ENCODE measurements at places on chromosomes 5 and 9.

DNA sequence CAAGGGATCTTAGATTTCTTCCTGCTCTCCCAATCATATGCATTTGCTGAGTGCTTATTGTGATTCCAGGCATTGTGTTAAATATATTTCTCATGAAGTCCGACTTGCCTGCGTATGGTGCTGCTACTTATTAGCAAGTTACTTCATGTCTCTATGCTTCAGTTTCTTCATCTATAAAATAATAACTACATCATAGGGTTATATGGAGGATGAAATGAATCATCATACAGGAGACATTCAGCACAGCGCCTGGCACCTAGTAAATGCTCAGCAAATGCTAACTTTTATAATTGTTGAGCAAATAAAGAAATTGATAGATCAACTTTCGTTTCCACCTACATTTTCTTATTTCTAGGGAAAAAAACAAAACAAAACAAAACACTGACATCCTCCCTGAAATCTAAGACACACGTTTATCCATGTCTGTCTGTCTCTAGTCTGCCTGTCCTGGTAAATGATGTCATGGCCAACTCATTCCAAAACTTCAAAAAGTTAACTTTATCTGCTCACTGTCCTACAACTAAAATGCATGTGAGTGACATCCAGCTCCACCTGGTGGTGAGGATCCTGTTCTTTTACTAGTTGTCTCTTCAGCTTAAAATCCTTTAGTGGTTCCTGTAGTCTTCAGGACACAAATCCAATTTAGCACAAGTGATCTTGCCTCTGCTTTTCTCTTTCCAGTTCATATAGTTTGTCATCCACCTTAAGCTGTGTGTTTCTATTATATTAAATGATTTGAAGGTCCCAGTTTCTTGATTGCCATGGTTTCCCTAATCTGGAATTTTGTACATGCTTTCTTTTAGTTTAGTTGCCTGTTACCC, 27.7 kb downstream of the PPP3R2 start:
- peak; percentile 25 for DNase-seq

GRCh38 chr9:17816431-17817027, 237.7 kb downstream of the SH3GL2 start:
- DNase-seq = no peak

DNA sequence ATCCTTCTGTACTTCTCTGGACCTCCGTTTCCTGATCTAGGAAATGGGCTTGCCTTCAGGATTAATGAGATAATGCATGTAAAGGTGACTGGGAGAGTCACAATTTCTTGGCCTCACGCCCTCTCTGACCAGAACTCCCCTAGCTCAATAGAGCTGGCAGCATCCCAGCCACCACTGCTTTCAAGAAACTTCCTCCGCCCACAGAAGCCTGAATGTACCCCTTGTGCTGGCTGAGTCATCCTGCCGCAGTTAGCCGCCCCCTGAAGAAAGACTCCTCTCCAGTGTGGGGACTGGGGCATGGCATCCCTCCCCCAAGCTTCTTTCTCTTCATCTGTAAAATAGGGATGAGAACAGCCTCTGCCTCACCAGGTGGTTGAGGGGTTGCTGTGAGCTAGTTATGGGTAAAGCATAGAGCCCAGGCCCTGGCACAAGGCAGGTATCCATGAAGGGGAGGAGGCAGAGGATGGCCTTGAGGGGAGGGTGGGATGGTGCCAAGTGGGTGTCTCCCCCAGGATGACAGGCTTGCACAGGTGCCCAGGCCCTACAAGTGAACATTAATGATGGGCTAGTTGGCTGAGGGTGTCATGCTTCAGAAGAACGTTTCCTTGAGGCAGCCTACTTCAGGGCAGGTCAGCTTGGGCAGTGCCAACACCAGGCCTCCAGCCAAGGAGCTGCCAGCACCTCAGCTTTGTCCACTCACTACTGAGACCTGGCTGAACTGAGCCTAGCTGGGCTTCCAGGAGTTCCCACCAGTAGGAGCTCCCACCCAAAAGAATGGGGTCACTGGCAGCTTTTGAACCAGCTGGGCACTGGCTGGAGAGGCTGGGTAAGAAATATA, 3.4 kb downstream of the PDLIM4 start:
- peak; percentile 48 for DNase-seq

- DNase-seq = peak; percentile 74
Observed at GRCh38 chr5:88680253-88681132, 202.5 kb downstream of the MEF2C start.

- no peak for DNase-seq
Observed at GRCh38 chr5:2565147-2565546, 186.3 kb downstream of the IRX2 start.

DNA sequence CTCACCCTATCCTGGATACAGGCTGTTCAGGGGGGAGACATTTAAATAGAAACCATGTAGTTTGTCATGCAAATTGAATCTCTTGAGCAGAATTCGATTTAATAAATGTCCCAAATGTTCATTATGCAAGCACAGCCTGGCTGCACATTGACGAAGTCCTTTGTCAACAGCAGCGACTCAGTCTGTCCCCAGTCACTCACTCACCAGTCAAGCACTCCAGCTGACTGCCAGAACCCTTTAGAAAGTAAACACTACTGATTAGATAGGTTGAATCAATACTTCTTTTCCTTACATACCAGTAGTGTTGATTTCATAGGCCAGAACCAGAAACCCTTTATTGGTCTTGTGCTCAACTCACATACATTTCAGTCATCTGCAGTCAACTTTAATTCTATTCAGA, 27.5 kb downstream of the CDH6 start:
- DNase-seq = no peak

DNA sequence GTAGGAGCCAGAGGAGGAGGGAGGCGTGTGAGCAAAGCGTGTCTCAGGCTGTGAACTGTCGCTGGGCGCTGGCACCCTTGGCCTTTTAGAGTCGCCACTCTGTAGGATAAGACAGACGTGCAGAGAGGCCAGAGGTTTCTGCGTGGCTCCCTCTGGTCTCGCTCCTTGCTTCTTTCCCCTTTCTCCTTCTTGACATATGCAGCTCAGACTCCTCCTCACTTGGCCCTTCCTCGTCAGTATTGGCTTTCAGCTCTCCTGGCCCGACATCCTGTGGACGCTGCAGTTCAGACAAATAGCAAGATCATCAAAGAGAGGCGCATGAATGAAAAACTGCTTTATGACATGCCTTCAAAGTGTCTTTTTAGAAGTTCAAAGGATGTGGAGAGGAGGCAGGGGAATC, 116.8 kb upstream of the SPRY4 start:
- DNase-seq = peak; percentile 24

DNA sequence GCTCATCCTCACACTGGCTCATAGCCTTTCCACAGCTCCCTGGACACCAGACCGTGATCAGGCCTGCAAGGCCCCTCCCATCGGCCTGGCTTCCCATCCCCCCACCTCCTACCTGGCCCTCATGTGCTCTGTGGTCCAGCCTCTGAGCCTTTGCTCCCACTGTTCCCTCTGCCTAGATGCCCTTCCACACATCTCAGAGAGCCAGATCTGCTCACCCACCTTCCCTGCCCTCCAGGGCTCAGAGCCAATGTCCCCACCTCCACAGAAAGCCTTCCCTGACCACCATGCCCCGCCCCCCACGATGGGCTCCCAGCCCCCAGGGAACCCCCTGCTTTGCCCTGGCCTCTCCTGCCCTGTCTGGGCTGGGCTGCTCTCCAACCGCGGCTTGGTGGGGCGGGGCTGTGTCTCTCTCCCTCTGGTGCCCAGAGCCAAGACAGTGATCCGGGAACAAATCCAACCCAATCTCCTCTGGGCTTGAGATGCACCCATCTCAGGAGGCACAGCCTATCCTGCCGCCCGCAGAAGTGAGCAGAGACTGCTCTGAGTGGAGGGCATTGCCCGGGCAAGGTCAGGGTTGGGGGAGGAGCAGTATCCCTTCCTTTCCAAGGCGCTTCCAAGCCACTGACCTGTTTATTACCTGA, 1.6 kb downstream of the NINJ1 start:
- DNase-seq = no peak

DNA sequence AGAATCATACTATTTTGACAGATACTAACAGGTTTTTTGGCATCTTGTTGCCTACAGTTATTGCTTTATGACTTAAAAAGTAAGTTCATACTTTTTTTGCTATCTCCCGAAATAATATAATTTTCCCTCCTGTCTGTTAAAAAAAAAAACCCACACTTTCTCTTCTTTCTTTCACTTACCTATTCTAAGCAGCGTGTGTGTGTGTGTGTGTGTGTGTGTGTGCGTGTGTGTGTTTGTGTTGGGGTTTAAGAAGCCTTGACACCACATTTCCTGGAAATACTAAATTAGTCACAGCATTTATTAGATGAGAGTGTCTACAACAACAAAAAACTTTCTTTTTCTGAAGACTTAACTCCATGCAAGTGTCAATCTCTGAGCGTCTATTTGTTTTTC, 12.4 kb downstream of the TNFAIP8 start:
- DNase-seq = peak; percentile 40

DNA sequence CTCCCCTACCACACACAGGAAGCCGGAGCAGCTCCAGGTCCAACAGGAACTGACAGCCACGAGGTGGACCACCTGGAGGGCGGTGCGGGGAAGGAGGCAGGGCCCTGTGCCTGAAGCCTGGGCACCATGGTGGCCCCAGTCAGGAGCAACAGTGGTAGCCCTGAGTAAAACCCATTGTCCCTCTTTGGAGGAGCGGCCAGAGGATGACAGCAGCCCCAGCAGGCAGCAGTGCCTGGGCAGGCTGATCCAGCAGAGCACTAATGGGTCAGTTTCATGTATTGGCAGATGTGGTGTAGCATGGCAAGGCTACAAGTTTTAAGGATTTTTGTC, 47.7 kb upstream of the GARNL3 start:
- no peak for DNase-seq

- DNase-seq = no peak
Observed at GRCh38 chr5:114524221-114524620, 162.4 kb downstream of the KCNN2 start.
